ENCODE measurements at places on chromosomes 7 and 10. TPM values are rescaled to one million over a fixed set of nuclear protein-coding genes. Genes with fewer than 3 reads are reported as not detected.

DNA sequence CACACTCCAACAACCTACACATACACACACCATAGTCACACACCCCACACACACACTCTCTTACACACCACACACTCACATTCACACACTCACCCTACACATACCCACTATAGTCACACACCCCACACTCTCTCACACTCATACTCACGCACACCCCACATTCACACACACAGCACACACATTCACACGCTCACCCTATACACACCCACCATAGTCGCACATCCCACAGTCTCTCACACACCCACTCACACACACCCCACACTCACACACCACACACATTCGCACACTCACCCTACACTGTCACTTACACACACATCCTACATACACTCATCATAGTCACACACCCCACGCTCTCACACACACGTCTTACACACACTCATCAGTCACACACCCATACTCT lies 85.6 kb downstream of the HECW1 start:
- DNase-seq: no peak

- DNase-seq: no peak
Measured at GRCh38 chr7:38671911-38672905, 41.0 kb upstream of the AMPH start.

DNA sequence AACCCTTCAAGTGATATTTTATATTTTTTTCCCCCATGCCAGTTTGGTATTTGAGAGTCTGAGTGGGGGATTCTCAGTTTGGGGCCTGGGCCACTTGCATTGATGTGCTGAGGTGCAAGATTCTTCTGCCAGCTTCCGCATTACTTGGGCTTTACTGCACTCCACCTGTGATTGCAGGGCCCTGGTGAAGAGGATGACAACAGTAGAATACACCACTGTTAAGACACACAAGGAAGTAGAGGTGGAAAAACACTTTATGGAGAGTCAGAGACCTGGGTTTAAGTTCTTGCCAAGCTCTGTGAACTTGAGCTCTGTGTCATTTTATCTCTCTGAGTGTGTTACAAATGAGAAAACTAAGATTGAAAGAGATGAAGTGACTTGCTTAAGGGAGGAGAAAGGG lies 209.4 kb downstream of the LRMDA start:
- no peak for DNase-seq

- DNase-seq: no peak
Measured at GRCh38 chr7:112987171-112987570, 99.5 kb downstream of the GPR85 start.

HOXA4 gene
- 0.36 TPM for total RNA-seq

FAM237B gene
- total RNA-seq: not detected

Measured in CD8-positive, alpha-beta T cell (primary cell).